CD8-positive, alpha-beta memory T cell (primary cell): ENCODE measurements at places on chromosomes 7 and 10. TPM values are rescaled to one million over a fixed set of nuclear protein-coding genes. Genes with fewer than 3 reads are reported as not detected.

The PDE1C gene
- polyA plus RNA-seq, result not detected

DNA sequence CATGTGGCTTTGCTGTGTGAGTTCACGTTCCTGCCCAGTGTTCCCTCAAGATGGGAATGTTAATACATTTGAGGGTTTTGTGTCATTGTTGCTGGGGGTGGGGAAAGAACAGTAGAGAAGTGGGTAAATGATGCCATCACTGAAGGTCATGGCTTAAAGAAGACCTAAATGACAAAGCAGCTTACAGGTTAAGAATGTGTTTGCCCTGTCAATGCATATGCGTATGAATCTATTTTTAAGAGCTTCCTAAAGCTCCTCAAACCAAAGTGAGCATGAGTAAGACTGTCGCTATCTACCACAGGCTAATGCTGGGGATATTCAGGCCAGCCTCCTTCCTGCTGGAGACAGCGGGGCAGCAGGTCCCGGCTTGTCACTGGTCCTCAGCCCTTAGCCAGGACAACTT, 162.9 kb downstream of the CREB5 start:
- no peak overlapping the region for H3K4me3 ChIP-seq
- no peaks in the 10 kb centered on the region for H3K4me1 ChIP-seq
- no peak overlapping the region for H3K27ac ChIP-seq

- H3K27ac ChIP-seq, result no peak overlapping the region
- no peak overlapping the region for H3K4me3 ChIP-seq
- H3K4me1 ChIP-seq, result no peaks in the 10 kb centered on the region
- no peak for DNase-seq
- H3K36me3 ChIP-seq, result no peaks in the 10 kb centered on the region
- no peaks in the 10 kb centered on the region for H3K27me3 ChIP-seq
Measured at GRCh38 chr7:47890606-47891005, 57.7 kb downstream of the PKD1L1 start.

GRCh38 chr7:39360766-39361165, 205.4 kb upstream of the YAE1 start:
- H3K36me3 ChIP-seq, result no peaks in the 10 kb centered on the region
- no peaks in the 10 kb centered on the region for H3K27me3 ChIP-seq
- no peak overlapping the region for H3K4me3 ChIP-seq
- no peaks in the 10 kb centered on the region for H3K4me1 ChIP-seq
- DNase-seq, result no peak
- no peak overlapping the region for H3K27ac ChIP-seq

DNA sequence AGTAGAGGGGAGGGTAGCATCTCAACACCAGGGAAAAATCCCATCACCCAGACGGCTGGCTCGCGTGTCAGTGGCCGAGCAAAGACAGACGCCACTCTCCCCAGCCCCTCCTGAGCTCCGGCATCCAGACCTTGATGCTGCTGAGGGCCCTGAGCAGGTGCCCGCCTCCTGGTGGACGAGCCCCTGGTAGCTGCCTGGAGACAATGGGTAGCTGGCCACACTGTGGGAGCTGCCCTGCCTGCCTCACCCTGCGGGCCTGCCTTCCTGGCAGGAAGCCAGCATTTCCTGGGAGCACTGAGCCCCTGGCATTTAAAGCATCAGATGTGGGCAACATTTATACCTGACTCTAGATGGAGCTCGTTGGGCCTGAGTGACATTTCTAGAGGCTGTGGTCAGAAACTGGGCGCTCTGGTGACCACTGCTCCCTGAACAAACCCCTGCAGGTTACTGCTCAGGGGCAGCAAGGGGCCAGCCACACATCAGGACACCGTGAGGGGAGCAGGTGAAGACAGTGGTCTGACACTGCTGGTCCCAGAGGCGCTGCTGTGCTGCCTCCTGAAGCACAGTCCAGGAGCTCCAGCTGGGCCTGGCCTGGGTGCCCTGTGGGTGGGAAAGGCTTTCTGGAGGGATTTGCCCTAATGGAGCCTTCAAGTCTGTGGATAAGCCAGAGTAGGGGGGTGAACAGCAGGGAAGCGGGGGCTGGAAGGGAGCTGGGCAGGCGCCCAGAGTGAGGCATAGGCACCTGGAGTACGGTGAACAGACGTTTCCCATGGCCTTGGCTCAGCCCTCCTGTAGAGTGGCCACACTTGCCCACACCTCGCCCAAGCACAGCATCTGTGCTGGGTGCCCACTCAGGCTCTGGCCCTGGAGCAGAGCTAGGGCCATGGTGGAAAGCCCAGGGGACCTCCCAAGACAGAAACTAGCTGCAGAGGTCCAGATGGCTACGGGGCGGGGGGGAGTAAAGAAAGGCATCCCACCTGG, 138.7 kb downstream of the MAPK8 start:
- no peak for DNase-seq
- H3K27ac ChIP-seq, result no peak overlapping the region
- no peak overlapping the region for H3K4me3 ChIP-seq
- no peaks in the 10 kb centered on the region for H3K4me1 ChIP-seq
- H3K27me3 ChIP-seq, result no peaks in the 10 kb centered on the region

The SPDYE16 gene
- polyA plus RNA-seq, result 0.13 TPM

DNA sequence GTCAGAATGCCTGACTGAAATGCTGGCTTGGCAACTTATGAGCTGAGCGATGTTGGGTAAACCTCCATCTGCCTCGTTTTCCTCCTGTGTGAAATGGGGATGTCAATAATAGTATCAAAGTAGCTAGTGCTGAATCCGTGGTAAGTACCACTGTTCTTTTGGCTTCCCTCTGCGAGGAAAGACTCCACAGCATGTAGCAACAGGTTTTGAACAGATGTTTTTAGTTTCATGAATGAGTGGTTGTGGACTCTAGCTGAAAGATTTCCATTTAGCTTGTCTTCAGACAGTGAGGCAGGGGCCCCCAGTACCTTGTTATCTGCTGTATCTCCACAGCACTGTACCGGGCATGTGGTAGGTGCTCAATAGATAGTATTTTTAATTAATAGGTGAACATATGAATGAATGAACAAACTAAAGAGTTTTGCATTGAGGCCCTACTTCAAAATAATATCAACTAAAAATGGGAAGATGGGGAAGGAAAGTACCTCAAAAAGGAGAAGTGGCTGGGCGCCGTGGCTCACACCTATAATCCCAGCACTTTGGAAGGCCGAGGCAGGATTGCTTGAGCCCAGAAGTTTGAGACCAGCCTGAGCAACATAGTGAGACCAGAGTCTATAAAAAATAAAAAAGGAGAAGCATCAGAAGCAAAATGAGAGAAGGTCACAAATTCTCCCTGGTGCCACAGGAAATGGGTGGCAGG, 5.6 kb upstream of the DLG5 start:
- H3K27me3 ChIP-seq, result peaks cover 3% of the 10 kb centered on the region
- H3K27ac ChIP-seq, result no peak overlapping the region
- H3K4me1 ChIP-seq, result no peaks in the 10 kb centered on the region
- no peak for DNase-seq
- H3K4me3 ChIP-seq, result no peak overlapping the region

The HTR5A gene
- polyA plus RNA-seq, result not detected

DNA sequence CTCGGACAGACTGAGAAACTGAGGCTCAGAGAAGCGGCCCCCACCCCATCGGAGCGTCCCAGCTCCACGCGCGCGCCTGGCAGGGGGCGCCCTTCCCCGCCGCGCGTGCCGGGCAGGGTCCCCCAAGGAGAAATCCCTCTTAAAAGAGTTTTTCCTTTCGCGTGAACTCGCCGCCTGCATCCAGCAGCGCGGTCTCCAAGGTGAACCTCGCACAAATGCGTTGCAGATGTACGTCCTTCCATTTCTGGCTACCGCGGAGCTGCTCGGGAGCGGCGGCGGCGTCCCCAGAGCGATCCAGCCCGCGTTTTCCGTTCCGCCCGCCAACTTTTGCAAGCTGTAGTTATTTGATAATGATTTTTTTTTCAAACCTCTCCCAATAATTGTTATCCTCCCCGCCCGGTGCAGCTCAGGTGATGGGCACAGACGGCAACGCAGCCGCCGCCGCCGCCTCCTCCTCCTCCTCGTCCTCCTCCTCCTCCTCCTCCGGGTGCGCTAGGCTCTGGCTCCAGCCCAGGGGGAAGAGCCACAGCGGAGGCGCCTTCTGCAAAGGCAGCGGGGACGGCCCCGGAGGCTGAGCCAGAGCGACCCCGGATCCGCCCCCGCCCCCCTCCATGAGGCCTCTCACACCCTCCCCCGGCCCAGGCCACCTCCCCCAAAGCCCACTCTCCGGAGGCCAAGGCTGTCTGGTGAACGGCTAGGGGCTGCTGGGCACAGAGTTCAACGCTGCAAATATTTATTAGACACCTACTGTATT, 74.0 kb upstream of the CUX1 start:
- H3K27ac ChIP-seq, result no peak overlapping the region
- no peaks in the 10 kb centered on the region for H3K27me3 ChIP-seq
- DNase-seq, result peak; percentile 77
- H3K36me3 ChIP-seq, result no peaks in the 10 kb centered on the region
- peaks cover 9% of the 10 kb centered on the region for H3K4me1 ChIP-seq
- H3K4me3 ChIP-seq, result peak overlapping the region; percentile 58

DNA sequence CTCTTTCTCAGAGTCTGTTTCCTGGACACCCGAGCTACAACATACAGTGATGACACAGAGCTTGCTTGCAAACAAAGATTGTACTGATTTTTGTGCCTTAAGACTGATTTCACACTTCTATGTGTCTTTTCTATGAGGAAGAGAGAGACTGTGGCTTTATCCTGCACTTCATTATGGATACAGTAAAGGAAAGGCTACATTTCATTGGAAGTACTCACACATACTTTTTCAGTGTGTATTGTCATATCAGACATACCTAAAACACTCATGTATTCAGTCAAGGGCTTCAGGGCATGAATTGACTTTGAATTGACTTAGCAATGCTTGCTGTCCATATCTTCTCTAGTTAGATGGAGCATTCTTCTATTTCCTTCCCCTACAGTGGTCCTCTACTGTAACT, 135.5 kb upstream of the IMMP2L start:
- H3K4me3 ChIP-seq, result no peak overlapping the region
- no peak overlapping the region for H3K27ac ChIP-seq
- no peaks in the 10 kb centered on the region for H3K27me3 ChIP-seq
- no peaks in the 10 kb centered on the region for H3K36me3 ChIP-seq
- H3K4me1 ChIP-seq, result no peaks in the 10 kb centered on the region

The CRTAC1 gene
- not detected for polyA plus RNA-seq

GRCh38 chr7:4634166-4634565, 47.9 kb upstream of the FOXK1 start:
- H3K4me1 ChIP-seq, result no peaks in the 10 kb centered on the region
- H3K36me3 ChIP-seq, result no peaks in the 10 kb centered on the region
- H3K27me3 ChIP-seq, result no peaks in the 10 kb centered on the region
- no peak overlapping the region for H3K4me3 ChIP-seq

DNA sequence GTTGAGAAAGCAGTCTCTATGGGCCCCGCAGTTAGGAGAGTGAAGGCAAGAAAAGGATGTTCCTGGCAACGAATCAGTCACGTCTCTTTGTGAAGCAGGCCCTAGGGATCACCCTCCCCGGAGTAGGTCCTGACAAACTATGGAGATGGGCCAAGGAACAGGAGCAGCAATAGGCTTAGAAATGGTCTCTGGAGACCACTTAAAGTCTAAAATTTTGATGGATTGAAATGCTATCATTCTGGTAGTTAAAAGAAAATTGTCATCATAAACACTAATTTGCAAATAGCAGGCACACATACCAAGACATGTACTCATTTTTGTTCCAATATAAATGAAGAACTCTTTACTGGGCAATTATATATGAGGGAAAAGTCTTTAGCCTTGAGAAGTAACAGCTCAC, 123.5 kb downstream of the ITGB8 start:
- H3K27me3 ChIP-seq, result no peaks in the 10 kb centered on the region
- H3K36me3 ChIP-seq, result no peaks in the 10 kb centered on the region
- no peak for DNase-seq
- H3K4me3 ChIP-seq, result no peak overlapping the region
